ENCODE measurements at places on chromosomes 4 and X.

DNA sequence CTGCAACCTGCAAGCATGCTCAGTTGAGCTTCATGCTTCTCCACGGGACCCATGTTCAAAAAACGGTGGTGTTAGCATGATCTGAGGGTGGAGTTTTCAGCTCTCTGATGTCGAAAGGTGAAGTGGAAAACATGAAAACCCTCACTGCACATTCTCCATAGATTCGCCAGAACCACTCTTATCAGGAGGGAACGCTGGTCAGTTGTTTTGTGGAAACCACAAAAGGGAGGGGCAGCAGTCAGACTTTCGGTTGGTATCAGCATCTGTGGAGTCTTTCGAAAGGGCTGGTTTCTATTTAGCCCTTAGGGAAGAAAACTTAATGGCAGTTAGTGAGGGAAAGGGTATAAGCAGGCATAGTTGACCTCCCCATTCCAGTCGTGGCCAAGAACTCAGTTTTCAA, 12.6 kb downstream of the PPA2 start:
- peak; percentile 97 for DNase-seq

GRCh38 chr4:153337686-153338085, 6.8 kb upstream of the MND1 start:
- no peak for DNase-seq

- DNase-seq: no peak
Measured at GRCh38 chr4:167721617-167722486, 370.5 kb upstream of the ANXA10 start.

DNA sequence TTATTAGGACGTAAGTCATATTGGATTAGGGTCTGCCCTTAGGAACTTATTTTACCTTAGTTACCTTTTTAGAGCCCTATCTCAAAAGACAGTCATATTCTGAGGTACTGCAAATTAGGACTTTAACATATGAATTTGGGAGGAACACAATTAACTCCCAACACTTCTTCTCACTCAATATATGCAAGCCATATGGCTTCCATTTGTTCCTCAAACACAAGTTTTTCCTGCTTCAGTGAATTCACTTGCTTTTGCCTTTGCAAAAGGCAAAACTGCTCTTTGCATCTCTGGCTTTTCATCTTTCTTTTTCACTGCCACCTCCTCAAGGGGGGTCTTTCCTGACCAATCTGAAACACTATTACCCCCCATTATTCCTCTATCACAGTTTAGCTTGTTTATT, 220.3 kb downstream of the KCTD8 start:
- DNase-seq: no peak

GRCh38 chr4:4831825-4832224, 27.6 kb upstream of the MSX1 start:
- DNase-seq: no peak

DNA sequence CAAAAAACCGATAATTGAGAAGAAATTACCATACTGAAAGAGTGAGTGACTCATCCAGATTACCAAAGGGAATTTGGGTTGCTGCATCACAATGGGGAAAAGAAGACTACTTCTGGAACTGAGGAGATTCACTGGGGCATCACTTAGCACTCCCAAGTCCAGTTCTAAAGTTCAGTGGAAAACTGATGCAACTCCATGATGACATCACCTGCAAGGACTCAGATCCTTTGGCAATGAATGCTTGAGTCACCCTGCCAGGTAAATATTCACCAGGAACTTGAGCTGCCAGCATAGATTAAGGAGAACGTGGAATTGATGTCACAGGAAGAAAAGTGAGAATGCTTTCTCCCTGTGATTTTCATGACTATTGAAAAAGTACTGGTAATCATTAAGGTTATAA, 32.0 kb upstream of the SMIM10L2A start:
- DNase-seq: no peak

- no peak for DNase-seq
Measured at GRCh38 chr4:127364911-127365310, 267.8 kb upstream of the INTU start.

DNA sequence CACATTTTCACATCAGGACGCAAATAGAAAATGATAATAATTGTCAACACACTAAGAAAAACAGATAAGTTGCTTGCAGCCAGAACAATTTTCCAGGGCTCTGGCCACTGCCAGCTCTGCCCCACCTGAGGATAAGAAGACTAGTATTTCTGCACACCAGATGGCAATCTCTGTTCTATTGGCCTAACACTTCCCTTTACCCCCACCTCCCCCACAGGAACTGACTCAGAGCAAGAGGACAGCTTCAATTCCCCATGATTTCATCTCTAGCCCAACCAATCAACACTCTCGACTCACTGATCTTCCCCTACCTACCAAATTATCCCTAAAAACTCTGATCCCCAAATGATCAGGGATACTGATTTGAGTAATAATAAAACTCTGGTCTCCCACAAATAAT, 164.0 kb downstream of the SMARCA1 start:
- peak; percentile 41 for DNase-seq

DNA sequence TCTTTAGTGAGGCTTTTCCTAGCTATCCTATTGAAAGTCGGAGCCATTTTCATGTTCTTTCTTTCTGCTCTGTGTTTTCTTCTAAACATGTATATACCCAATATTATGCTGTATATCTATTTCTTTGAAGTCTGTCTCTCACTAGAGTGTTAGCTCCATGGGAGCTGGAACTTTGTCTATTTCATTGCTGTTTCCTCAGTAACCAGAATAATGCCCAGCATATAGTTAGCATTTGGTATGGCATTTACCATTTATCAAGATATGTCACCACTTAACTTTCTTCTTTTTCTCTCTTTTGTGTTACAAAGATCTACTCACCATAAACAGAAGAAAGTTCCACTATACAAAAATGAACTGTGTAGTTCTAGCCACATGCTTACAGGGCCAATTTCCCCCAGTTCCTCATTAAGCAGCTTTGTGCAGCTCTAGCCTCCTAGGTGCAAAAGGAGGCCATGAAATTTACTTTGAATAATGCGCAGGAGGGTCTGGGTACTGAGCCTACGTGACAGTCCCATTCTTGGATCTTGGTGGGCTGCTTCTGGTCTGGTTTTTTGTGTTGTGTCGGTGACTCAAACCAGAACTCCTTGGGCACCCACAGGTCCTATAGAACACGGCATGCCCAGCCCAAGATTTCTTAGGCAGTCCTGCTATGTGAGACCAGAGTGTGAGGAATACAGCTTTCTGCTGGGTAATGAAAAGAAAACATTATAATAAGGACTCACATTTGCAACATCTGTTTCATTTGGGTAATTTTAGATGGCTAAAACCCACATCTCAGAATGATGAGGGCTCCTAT, 302.3 kb upstream of the IGFBP7 start:
- DNase-seq: no peak

DNA sequence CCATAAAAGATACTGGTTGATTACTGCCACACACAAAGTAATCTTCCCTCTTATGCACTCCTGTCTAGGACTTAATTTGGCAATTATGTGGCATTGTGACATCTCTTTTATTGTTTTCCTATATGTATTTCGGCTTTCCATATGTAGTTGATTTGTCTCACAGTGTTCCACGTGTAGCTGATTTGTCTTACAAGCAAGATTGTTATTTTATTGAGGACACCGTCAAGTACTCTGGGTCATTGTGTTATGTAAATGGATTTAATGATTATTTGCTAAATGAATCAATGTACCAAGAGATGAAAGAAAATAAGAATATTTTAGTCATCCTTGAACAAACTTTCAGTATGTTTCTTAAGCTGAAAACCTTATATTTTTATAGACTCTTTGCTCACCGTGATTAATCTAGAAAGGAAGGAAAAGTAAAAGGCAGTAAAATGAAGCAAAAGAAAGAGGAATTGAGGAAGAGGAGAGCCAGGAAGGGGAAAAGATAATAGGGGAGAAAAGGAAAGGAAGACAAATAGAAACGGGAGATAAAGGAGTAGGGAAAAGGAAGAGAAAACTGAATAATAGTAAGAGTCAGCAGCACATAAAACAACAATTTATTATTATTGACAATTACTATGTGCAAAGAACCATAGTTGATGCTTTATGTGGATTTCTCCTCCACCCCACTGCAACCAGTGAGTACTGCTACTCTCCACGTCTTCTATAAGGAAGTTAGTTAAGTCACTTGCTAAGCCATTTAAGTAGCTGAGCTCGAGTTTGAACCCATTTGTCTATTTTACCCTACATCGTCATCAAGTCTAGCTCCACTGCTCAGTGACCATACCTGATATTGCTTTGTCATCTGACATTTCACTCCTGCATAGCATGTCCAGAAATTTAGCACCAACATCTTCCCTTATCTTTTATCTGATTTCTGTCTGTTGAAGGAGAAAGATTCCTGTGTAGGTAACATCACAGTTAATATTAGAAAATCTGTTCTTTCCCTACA, 336.5 kb downstream of the BMPR1B start:
- DNase-seq: no peak

GRCh38 chr4:153079857-153080391, 124.3 kb upstream of the TRIM2 start:
- peak; percentile 94 for DNase-seq

DNA sequence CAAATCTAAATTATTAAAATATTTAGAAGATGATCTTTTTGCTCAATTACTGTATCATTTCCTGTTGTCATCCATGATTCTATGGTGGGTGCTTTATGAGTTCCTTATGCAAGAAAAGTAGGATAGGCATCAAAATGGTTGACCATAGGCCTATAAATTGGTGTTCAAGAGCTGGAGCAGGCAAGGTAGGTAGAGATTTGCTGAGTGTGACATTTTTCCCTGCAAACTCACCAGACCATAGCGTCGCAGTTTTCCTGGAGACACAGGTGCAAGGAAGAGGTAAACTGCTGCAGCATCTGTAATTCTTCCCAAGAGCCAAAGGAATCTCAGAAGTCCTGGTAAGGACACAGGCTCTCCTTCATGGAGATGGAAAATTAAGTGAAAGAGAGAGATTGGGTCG, 33.7 kb upstream of the DCLK2 start:
- no peak for DNase-seq

DNA sequence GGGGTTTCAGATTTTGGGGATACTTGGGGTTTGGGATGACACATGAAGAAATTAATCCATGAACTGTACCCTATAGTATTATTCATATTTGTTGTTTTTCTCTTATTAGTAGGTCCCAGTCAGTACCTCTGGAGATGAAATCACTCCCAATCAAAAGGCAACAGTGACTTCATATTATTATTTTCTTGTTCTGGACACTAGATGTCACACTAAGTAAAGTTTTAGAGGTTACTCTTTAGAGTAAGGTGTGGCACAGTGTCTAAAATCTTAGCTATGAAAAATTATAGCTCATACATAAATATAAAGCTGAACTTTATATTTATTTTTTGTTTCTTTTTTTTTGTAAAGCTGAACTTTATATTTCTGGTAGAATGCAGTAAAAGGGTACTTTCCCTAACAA, 35.1 kb downstream of the FAM114A1 start:
- DNase-seq: peak; percentile 73

GRCh38 chrX:66625525-66625924, 13.4 kb downstream of the EDA2R start:
- DNase-seq: no peak

GRCh38 chr4:33881176-33881575, 2363.1 kb downstream of the ARAP2 start:
- no peak for DNase-seq

GRCh38 chr4:70505151-70505748, 13.1 kb upstream of the AMTN start:
- DNase-seq: peak; percentile 65

GRCh38 chr4:26152056-26152455, 168.8 kb upstream of the RBPJ start:
- DNase-seq: no peak

DNA sequence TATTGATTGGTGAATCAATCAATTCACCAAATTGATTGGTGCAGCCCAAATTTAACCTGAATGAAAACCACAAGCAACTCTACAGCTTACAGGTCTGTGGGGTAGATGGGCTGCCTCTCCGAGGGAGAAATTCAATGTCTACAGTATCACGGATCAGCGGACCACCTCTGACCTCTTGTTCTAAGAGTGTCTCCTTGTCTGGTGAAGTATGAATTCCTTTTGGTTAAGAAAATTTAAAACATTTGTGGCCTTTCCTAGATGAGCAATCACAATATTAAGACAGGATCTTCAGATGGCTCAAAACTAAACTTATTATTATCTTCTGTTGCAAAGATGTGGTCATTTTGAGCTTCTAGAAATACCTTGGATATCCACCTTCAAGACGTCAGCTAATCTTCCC, 153.3 kb downstream of the IL15 start:
- DNase-seq: no peak

GRCh38 chr4:111807576-111807975, 337.7 kb upstream of the FAM241A start:
- no peak for DNase-seq

DNA sequence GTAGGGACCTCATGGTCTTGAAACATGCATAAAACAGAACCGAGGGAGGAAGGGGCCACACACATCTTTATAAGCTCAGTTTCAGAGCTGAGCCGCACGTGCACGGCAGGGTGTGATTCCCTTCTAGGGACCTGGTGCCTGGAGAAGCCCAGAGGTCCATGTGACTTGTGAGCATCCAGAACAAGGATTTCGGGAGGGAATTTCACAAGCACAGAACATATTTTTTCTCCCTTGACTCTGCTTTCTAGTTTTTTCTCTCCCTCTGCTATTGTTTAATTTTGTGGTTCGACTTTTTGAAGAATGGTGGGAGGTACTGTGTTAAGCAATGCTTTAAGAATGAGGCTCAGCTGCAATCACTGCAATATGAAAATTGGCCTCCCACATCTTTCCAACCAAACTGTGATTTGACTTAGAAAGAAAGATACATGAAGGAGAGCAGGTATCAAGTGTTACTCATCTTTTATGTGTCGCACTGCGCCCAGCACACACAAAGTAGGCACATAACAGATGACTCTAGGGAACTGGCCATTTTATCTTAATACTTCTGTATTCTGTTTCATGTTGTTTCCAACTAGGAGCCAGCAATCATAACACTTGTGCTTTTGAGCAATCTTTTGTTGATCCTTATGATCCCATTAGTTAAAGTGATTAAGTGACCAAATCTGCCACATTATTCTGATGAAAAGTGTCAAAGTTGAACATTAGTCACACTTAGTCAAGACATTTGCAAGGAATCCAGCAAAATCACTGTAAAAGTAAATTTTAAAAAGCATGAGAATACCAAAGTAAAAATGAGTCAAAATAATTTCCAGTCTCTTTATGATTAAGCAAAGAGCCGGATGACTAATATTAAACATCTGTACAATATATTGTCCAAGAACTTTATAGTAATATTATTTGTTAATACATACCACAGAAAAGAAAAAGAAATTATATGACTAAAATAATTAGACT, 86.4 kb downstream of the SHISA3 start:
- no peak for DNase-seq

- DNase-seq: peak; percentile 9
Measured at GRCh38 chr4:52751487-52751911, 274 bp upstream of the ERVMER34-1 start.

- DNase-seq: no peak
Measured at GRCh38 chr4:122053186-122053585, 98.9 kb upstream of the BLTP1 start.

DNA sequence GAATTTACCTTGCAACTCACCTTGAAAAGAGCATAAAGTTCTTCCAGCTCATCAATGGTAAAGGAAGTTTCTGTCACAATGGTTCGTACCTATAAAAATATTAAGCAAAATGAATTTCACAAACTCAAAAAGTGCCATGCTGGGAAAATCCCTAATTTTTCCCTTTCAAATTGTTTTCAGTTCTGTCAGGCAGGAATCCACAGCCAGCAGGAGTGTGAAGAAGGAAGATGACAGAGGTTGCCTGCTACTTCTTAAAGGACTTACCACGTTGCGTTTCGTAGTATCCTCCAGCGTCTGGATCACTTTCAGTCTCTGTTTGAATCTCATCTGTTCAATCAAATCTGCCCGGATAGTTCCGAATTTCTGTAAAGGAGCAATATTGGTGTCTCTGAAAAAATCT, 70.3 kb upstream of the UCP1 start:
- no peak for DNase-seq

- DNase-seq: no peak
Measured at GRCh38 chrX:41095908-41096307, 10.7 kb downstream of the USP9X start.
